Heart left ventricle (tissue), 16 donors: ENCODE measurements at places on chromosomes 7 and 10. TPM values are rescaled to one million over a fixed set of nuclear protein-coding genes. Genes with fewer than 3 reads are reported as not detected.

The ZP3 gene
- 0.42 TPM for total RNA-seq

- no peak for DNase-seq
These were observed 2.2 kb upstream of the LRRC27 start for GRCh38 chr10:132329565-132330485.

DNA sequence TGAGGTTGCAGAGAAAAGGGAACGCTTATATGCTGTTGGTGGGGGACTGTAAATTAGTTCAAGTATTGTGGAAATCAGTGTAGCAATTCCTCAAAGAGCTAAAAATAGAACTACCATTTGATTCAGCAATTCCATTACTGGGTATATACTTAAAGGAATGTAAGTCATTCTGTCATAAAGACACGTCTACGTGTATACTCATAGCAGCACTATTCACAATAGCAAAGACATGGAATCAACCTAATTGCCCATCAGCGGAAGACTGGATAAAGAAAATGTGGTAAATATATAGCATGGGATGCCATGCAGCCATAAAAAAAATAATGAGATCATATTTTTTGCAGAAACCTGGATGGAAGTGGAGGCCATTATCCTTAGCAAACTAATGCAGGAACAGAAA is 100.0 kb upstream of the NPSR1 start:
- no peak for DNase-seq

- no peak for DNase-seq
These were observed 118.5 kb downstream of the OAT start for GRCh38 chr10:124300224-124300623.

DNA sequence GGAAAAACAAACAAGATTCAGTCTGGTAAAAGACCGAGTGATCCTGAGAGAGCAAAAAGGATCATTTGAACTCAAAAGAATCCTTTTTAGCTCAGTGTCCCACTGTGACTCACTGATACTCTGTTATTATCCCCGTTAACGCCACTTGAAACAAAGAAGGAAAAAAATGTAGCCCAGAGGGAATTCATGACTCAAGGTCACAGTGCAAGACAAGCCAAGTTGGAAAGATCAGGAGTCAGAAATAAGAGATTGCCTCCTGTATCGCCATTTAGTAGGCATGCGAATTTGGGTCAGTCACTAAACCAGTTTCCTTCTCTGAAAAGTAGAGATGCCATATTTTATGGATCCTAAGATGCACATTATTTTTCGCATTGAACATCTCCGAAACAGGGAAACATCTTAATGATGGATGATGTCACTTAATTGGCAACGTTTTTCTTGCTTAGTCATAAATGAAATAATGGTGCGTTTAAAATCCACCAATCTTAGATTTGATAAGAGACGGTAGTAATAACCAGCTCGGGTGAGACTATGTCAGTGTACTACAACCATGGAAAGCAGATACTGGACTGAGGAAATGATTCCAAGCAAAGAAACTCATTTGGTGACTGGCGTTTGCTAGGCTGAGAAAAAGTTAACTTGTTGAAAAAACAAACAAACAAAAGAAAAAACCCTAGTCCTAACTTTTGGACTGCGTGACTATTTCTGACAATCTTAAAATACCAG is 502.0 kb upstream of the CELF2 start:
- no peak for DNase-seq

DNA sequence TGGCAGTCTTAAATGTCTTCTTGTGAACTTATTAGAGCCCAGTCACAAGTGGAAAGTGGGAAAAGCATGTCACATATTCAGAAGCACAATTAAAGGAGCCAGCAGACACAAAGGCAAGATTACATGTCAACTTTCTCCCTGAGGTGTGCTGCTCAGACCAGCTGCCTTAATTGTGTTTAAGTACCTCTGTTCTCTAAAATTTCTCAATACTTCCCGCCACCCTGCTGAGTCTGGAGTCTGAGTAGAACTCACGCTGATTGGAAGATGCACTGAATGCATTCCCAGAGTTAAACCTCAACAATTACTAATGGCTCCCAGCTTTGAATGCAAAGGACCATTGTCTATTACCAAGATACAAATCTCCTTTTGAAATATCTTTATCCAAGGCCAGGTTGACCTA is 166.4 kb upstream of the COBL start:
- DNase-seq: no peak

GRCh38 chr7:105439174-105439893 is 50.6 kb upstream of the SRPK2 start:
- DNase-seq: no peak

GRCh38 chr7:94888551-94888950 is 18.8 kb upstream of the PPP1R9A start:
- DNase-seq: peak; percentile 40

The GPR141 gene
- total RNA-seq: 5.2 TPM

DNA sequence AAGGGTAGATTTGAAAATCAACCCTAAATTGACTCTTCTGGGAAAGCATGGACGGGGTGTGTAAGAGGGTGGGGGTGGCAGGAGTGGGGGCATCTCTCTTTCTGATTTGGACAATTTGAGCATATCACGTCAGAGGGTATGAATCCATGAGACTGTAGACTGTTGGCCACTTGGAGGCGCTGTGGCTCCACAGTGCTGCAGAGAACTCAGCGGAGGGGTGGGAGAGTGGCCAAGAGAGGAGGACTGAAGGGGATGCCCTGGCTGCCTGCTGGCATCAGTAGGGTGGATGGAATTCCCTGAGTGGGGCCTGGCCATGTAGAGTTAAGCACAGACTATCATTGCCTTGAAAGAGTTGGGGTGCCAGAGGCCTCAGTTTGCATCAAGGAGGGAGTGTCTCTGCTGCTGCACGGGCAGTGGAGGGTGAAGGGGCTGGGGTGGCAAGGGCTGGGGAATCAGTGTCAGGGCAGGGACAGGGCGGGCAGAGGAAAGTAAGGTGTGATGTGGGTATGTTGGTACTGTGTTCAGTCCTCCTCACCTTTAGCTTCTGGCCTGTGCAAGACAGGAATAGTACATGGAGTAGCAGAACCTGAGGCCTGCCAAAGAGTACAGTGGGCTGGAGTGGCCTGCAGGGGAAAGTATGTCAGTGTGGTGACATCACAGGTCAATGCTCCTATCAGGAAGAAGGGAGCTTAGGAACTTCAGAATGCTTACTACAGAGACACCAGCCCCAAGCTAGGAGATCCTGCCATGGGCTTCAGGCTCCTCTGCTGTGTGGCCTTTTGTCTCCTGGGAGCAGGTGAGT is 133.5 kb upstream of the PRSS58 start:
- DNase-seq: no peak

DNA sequence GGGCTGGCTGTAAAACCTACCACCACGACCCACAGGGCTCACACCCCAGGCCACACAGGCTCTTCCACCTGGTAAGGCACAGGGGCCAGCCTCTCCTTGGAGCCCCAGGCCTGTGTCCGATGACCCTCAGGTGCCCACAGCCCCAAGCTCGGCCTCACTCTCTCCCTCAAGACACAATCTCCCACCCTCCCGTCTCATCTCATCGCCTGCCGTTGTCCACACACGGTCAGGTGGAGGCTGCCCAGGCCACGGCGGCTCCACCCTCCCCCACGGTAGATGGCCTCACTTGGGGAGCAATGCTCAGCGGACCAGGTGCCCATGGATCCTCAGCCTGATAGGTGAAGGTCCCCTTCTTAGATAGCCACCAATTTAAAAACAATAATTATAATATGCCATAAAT is 8.7 kb upstream of the UTF1 start:
- DNase-seq: no peak

DNA sequence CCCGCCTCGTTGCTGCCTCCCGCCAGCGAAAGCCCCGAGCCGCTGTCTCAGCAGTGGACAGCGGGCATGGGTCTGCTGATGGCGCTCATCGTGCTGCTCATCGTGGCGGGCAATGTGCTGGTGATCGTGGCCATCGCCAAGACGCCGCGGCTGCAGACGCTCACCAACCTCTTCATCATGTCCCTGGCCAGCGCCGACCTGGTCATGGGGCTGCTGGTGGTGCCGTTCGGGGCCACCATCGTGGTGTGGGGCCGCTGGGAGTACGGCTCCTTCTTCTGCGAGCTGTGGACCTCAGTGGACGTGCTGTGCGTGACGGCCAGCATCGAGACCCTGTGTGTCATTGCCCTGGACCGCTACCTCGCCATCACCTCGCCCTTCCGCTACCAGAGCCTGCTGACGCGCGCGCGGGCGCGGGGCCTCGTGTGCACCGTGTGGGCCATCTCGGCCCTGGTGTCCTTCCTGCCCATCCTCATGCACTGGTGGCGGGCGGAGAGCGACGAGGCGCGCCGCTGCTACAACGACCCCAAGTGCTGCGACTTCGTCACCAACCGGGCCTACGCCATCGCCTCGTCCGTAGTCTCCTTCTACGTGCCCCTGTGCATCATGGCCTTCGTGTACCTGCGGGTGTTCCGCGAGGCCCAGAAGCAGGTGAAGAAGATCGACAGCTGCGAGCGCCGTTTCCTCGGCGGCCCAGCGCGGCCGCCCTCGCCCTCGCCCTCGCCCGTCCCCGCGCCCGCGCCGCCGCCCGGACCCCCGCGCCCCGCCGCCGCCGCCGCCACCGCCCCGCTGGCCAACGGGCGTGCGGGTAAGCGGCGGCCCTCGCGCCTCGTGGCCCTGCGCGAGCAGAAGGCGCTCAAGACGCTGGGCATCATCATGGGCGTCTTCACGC is 825 bp downstream of the ADRB1 start:
- DNase-seq: no peak
